ENCODE measurements at places on chromosomes 3 and 15. TPM values are rescaled to one million over a fixed set of nuclear protein-coding genes. Genes with fewer than 3 reads are reported as not detected.

GRCh38 chr15:41648770-41649169, 11.4 kb upstream of the MGA start:
- no peak for DNase-seq

DNA sequence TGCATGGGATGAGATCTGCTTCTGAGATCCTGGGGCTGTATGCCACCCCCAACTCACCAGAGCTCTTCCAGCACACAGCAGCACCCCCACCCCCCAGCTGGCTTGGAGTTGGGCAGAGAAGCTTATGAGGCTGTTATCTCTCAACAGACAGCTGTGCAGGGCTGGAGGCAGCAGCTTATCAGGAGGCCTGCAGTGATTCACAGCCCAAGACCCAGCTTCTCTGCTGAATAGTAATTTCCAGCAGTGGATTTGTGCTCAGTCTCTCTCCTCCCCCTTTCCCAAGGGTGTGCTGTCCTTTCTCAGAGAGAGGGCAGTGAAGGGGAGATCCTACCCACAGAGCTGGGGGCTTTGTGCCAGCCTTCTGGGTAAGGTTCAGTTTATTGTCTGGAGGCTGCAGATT, 2.1 kb downstream of the RPP25 start:
- no peak for DNase-seq

FGF12 gene
- total RNA-seq: 3.2 TPM

DNA sequence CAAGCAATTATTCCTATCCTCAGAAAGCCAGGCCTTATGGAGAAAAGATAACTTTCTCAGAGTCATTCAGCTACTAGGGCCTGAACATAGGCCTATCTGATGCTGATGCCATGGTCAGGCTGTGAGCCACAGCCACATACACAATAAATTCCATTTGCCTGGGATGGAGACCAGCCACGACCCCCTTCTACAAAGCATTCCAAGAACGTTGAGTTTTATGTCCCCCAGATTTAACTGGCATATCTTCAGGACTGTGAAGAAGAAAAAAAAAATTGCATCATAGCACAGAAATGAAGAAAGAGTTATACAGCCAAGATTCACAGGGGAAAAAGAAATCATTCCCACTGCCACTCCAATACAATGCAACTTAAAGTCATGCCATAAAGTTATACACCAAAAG, 100.0 kb downstream of the THBS1 start:
- DNase-seq: no peak

GRCh38 chr3:29319262-29319661, 38.4 kb downstream of the RBMS3 start:
- DNase-seq: no peak

GRCh38 chr3:178513546-178514380, 22.5 kb upstream of the KCNMB2 start:
- DNase-seq: no peak

BLM gene
- 5.0 TPM for total RNA-seq

Measured in kidney epithelial cell (primary cell).